ENCODE measurements at places on chromosomes 16 and 17.

DNA sequence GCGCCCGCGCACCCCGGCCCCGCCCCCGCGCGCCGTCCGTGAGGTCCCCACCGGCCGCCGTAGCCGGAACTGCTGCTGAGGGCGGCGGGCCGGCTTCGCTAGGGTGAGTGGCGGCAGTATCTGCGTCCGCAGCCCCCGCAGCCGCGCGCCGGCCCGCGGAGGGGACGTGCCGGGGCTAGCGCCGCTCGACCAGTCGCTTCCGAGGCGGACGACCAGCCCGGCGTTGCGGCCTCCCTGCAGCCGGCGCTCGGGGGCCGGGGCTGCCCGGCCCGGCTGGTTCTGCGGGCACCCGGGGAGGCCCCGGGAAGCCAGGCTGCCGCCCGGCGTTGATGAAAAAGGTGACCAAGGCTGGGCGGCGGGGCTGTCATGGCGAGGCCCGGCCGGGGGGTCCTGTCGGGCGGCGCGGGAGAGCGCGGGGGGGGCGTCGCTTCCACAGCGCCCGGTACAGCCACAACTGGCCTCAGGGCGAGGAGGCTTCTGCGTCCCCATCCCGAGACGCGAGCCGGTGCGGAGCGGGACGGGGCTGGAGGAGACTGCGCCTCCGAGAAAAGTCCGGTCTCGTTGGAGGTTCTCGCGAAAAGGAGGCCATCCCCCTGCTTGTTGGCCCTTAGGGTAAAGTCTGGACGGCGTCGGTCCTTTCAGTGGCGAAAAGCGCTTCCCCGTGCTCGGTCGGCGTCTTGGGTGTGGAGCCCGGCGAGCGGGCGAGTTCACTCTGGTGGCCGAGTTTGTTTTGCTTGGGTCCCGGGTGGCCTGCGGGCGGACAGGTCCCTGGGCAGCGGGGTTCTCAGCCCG is at the start of gene CRAMP1:
TSS of gene CRAMP1 (plus strand) at position 41 of the 792 bp plus-strand sequence. CDS start 2,280 bp downstream, outside the sequence.
- DNase-seq = no peak

DNA sequence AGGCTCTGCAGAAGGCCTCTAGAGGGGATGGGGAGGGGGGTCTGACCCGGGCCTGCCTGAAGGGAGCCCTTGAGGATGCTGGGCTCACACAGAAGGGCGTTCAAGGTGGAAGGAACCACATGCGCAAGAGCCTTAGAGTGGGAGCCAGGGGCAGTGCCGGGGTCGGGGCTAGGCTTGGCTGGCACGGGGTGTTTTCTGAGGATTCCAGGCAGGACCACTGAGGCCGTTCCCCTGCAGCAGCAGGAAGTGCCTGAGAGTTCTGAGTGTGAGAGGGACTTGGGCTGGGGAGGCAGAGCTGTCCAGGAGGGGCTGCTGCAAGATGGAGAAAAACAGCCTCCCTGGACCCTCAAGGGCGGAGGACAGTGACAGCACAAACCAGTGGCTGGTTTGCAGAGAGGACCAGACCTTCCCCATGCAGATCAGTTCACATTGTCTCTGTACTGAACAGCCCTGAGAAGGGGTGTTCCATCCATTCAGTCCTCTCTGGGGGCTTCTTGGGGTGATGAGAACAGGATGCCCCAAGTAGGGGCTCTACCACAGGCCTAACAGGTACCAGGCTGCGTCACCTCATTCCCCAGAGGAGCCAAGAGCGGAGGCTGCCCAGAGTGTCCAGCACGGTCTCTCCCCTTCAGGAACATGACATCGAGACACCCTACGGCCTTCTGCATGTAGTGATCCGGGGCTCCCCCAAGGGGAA is 3.4 kb downstream of the NDRG4 start:
- DNase-seq = no peak

DNA sequence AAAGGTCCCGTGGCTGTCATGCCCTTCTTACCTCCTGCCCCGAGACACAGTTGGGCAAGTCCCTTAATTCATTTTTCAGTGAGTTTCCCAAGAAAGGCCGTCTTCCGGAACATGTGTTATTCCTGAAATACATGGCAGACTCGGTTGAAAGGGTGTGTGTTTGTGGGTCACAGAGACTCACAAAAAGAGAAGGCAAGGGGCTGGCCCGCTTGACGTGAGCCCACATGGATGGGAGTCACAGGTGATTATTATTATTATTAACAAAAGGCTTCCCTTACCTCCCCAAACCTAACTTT is 34.1 kb upstream of the CCR7 start:
- DNase-seq = no peak

- no peak for DNase-seq
These were observed 718 bp upstream of the RPH3AL start for GRCh38 chr17:353213-353837.

DNA sequence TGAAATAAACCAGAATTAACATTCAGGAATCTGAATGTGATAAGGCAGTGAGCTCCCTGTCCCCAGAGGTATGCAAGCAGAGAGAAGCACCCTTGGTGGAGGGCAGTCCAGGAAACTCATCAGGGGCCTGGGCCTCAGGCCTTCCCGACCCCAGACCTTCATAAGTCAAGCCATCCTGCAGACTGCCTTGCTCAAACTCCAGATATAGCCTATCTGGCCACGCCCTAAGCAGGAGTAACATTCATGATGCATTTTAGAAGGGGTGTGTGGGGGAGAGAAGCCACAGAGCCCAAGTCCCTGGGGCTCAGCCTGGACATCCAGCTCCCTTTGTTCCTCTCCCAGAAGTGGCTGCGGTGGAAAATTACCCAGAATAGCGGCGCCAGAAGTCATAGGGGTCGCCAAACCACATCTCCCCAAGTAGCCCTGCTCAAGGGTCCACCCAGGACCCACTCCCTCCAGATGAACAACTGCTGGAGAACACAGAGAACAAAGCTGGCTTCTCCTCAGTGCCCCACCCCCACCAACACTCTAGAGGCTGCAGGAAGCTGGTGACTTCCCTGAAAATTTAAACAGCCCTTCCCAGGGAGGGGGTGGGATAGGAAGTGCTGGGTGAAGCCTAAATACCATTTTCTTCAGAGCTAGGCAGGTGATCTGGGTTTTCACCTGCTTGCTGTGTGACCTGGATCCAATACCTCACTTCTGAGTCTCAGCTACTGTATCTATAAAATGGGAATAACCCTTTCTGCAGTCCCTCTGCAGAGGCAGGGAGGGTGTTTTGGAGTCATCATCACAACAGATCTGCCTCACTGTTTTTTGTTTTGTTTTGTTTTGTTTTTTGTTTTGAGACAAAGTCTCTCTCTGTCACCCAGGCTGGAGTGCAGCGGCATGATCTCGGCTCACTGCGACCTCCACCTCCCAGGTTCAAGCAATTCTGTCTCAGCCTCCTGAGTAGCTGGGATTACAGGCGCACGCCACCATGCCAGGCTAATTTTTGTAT is 1.5 kb upstream of the SREBF1 start:
- no peak for DNase-seq
